ENCODE measurements at places on chromosomes 4 and X.

DNA sequence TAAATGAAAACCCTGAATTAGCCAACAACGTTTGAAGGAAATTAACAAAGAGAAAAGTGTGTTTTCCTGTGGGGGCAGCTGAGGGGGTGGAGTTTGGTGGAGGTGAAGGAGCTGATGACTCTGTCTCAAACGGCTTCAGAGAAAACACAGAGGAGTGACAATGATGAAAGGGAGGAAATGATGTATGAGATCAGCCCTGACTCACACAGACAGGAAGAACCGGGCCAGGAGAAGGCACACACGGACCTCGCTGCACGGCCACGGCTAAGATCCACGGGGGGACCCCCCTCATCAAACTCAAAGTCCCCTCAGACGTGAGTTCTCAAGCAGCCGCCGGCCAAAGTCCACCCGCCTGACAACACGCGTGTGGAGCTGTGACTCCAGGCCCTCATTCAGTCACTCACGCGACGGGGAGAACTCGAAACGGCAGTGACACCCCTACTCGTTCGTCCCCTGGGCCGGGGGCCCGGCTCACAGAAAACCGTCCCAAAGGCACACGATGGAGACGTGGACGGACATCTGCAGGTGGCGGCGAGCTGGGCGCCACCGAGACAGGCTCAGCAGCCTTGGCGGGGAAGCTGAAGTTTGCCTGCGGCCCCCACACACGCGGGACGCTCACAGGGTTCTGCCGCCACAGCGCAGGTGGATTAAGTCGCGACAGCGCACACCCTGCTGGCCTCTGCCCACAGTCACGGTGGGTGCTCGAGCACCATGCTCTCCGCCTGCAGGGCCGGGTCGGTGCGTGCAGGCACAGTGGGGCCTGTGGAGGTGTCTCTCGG is 28.8 kb downstream of the PPP2R3B start:
- peak; percentile 65 for DNase-seq

DNA sequence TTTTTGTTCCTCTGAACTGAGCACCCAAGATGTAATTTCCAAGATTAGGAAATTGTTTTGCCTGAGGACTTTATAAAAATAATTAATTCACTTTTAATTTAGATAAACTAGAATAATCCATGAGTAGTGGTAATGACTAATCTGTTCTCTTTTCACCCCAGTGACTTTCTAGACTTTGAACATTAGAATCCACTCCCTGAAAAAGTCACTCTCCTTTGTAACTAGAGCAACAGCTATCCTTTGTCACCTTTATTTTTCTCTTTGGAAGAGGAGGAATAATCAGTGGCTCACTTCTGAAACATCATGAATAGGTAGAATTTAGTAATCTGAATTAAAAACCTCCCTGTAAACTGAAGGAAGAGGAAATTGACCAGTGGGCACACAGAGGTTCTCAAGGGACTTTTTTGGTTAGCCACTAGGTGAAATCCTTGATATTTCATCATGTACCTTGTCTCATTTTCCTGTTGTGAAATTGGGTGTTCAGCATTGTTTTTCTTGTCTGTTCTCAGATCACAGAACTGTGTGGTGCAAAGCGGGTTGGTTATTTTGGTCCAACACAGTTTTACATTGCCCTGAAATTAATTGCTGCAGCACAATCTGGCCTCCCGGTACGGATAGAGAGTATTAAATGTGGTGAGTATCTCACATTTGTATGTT is 59.4 kb downstream of the REPS2 start:
- no peak for DNase-seq

DNA sequence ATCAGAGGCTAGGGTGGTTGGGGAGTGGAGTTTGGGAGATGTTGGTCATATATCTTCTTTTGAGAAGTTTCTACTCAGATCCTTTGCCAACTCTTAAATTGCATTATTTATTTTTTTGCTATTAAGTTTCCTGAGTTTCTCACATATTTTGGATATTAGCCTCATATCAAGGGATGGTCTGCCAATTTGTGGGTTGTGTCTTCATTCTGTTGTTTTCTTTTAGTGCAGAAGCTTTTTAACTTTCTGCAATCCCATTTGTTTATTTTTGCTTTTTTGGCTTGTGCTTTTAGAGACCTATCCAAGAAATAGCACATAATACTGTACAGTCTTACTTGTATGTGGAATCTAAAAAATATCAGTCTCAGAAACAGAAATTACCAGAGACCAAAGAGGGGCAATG is 509.2 kb upstream of the HS3ST1 start:
- DNase-seq = no peak

GRCh38 chrX:88991583-88992132 is 244.6 kb downstream of the CPXCR1 start:
- DNase-seq = no peak

DNA sequence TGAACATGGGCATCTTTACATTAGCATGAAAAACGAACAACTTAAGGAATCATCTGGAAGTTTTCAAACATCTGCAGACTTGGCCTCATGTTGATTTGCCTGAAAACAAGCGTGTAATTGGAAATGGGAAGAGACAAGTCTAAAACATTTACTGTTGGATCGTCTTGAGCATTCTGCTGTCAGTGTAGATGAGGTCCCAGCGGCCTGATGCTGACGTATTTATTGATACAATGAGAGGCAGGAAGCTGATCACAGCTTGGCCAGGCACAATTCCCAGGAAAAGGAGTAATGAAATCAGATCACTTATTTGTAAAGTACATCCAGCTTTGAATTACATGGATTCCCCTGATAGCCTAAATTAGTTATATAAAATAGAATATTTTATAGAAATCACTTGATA is 210.6 kb downstream of the CLCN4 start:
- DNase-seq = no peak

- no peak for DNase-seq
Observed at GRCh38 chrX:108221301-108221864, 129.8 kb downstream of the ATG4A start.

- DNase-seq = no peak
Observed at GRCh38 chr4:90798948-90799347, 671.8 kb downstream of the CCSER1 start.

- no peak for DNase-seq
Observed at GRCh38 chr4:39146211-39146610, 36.1 kb upstream of the WDR19 start.

DNA sequence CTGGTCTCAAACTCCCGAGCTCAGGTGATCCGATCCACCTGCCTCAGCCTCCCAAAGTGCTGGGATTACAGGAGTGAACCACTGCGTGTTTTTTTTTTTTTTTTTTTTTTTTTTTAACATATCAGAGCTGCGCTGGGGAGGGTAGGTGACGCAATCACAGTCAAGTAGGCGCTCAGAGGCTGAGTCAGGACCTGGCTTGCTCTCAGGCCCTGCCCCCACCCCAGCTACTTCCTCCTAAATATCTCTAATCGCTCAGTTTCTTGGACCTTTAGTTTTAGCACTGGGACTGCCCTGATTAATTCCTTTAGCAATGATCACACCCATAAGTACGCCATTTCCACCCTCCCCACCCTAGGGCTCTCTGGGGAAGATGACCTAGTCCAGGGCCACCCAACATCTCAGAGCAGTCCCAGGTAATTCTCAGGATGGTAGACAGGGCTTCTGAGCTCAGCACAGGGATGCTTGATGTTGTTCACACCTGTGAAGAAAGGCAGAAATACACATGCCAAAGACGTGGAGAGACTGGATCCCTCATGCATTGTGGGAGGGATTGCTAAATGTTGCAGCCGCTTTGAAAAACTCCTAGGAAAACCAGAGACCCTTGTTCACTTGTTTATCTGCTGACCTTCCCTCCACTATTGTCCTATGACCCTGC is 50.2 kb downstream of the DDX3X start:
- DNase-seq = no peak

DNA sequence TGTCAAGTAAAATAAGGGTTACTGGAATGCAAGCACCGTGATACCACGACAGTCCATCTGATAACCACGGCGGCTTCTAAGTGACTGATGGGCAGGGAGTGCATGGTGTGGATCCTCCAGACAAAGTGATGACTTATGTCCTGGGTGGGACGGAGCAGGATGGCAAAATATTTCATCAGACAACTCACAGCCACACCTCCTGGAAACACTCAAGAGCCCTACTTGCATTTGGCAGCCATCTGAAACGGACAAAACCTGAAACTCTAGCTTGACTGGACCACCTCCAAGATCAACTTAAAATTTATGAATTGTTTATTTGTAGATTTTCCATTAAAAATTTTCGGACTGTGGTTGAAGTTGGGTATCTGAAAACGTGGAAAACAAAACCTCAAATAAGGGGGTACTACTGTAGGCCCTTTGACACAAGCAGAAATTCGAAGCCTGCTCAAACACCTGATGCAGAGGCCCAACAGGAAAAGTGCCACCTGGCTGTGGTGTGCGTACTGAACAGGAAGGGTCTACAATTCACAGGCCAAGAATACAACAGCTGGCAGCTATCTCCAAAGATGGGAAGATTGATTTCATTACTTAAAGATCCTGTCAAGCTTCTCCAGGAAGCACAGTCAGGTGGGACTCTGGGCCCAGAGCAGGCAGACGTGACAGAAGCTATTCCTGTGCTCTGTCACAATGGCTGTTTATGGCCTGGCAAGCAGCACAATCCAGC is 26.0 kb downstream of the LRIT3 start:
- DNase-seq = no peak

GRCh38 chr4:85803856-85804255 is 328.9 kb downstream of the ARHGAP24 start:
- DNase-seq = no peak

DNA sequence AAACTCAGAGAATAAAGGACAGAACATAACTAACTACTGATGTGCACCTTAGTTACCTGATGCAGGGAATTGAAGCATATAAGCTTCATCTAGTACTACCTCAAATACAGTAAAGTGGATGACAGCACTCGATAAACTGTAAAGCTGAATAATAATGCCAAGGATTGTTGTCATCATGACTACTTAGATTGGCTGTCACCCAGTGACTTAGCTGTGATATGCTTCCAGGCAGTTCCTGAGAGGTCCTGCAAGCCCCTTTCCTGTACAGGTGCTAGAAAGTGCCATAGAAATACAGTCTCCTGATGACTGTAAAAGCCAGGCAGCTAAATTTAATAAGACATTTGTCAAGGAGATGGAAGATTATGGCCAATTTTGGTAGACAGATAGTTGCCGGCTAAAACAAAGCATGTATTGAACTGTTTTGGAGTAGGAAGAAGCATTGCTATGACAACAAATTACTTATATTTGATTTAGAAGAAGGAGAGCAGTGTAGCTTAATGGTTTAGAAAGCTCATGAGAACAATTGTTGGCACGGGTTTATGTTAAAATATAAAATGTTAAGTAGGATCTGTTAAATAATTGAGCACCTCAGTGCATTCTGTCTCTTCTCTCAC is 29.7 kb downstream of the TMEM164 start:
- DNase-seq = no peak

DNA sequence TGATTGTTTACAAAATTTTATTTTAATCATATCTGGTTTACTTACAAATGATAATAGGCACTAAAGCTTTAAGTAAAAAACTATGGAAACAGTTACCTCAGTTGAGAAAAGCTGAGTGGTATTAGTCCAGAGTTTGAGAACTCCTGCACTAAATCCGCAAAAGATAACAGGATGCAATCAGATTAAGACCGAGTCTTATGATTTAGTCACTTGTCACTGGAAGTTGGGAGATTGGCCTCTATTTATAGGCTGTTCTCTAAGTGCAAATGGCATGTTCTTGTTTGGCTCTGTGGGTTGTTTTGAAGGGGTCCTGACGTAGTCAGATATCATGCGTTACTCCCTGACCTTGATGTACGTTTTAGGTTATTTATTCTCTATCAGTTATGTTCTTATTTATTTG is 6.3 kb downstream of the GPAT3 start:
- DNase-seq = no peak

GRCh38 chr4:128351502-128351901 is 63.9 kb upstream of the PGRMC2 start:
- no peak for DNase-seq

DNA sequence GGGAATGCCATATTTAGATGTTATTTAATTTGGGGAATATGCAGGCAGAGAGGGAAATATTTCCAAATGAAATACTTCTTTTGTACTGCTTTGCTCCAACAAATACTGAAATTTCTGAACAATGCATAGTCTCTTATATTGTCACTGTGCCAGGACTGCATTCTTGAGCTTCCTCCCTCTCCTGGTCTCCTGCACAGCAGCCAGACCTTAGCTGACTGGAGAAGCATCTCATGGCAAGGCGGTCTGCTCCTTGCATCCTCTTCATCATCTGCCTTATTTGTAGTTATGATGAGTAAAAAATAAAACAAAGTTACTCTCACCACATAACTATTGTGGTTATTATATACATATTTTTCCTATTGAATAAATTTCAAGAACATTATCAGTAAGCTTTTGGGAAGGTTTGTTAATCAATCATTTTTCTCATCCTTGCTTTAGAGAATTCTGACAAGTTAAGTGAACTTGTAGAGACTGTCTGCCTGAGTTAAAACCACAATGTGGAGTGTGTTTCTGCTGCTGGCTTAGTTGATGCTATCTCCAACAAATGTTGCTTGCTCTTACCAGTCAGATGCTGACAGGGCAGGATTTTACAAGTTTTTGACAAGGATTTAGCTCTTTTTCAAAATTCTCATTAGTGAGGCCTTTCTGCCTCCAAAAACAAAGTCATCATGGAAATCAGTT is 153.6 kb downstream of the SOWAHB start:
- no peak for DNase-seq

- no peak for DNase-seq
Observed at GRCh38 chrX:72002875-72003274, 92.2 kb downstream of the NHSL2 start.

DNA sequence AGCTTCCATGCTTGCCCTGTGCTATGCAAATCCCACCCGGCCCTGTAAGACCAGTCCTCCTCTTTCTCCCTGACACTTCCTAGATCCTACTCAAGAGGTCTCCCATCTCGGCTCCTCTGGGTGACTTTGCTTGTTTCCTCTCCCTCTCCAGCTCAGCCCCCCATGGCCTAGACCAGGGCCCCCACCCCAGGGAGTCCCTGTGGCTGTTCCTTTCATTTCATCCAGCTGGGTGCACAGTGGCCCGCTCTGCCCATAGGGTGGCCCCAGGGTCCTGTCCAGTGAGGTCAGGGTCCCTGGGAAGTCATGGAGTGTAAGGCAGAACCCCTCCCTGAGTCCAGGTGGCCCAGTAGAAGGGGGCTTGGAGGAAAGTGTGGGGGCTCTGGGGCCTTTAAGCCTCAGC is 52.3 kb upstream of the NKX1-1 start:
- DNase-seq = no peak

GRCh38 chrX:28178206-28178605 is 197.0 kb upstream of the DCAF8L1 start:
- no peak for DNase-seq

DNA sequence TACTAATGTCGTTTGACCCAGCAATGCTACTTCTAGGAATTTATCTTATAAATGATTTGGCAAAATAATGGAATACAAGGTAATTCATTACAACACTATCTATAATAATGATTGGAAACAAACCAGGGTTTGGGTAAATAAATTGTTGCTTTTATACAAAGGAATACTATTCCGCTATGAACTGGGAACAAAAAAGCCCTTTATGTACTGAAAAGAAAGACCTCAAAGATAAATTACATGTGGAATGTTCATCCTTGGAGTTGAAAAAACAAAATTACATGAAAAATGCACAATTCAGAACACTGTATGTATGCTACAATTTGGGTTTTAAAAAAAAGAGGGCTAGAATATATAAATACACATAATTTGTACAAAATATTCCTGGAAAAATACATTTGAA is 5.2 kb upstream of the NUP54 start:
- DNase-seq = no peak

Measured in stimulated activated effector memory CD8-positive, alpha-beta T cell treated with anti-CD3 and anti-CD28 coated beads, Interleukin-12 subunit alpha, Interleukin-12 subunit beta, amount 100 ng/mL, for 72 hours (primary cell).